ENCODE measurements at places on chromosomes 1 and 21.
A peak's percentile ranks its signal among the peaks of the same experiment; 100 is the strongest.

DNA sequence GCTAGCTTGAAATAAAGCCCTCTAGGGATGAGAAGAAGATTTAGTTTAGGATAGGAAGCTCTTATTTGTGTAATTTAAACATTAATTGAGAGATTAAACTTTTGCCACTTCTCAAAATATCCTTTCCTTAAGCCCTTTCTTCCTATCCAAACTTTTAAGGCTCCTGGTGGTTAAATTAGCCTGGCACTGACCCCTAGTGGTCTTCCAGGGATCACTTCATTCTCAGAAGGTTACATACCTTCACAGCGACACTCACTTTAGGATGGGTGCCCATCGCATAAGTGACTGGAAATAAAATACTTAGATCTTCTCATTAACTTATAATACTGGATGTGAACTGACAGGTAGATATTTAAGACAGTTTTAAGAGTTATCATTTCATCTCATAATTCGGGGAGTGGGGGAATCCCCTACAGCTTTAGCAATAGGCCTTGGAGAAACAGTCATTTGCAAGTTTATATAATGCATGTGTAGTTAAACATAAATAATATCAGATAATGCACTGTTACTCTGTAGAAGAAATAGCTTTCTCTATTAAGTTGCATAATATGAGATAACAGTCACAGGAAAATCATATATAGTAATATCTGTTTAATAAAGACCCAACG is 7.4 kb downstream of the LHX9 start:
- DNase-seq = peak; percentile 74

- DNase-seq = no peak
Measured at GRCh38 chr1:199747984-199748383, 279.5 kb upstream of the NR5A2 start.

- DNase-seq = no peak
Measured at GRCh38 chr1:244181867-244182266, 130.8 kb downstream of the ZBTB18 start.

GRCh38 chr1:89457046-89457445 is 67.6 kb upstream of the LRRC8B start:
- no peak for DNase-seq

DNA sequence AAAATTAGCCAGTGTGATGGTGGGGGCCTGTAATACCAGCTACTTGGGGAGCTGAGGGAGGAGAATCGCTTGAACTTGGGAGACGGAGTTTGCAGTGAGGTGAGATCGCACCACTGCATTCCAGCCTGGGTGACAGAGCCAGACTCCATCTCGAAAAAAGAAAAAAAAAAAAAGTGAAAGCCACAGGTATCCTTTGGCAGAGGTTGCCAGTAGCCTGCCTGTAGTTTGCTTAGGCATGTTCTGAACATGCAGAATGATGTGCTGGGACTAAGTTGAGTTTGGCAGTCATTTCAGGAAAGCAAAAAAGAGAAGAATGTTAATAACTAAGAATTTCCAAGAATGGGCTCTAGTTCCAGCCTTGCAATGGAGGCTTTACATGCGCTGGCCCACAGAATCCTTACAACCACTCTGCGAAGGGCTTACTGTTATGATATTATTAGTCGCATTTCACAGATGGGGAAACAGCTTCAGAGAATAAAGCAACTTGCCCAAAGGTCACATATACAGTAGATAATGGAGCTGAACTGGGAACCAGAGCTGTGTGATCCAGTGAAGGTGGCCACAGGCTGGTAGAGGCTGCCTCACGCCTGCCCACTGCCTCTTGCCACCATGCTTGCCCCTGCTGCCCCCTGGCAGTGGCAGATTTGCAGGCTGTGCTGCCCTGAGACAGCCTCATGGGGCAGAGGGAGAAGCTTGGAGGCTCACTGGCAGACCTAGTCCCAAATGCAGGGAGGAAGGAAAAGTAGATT is 66.5 kb upstream of the LYST start:
- no peak for DNase-seq

GRCh38 chr1:226541231-226541630 is 7.3 kb upstream of the STUM start:
- DNase-seq = no peak

- no peak for DNase-seq
Measured at GRCh38 chr1:95321531-95321930, 87.5 kb downstream of the RWDD3 start.

GRCh38 chr1:212040629-212041412 is 5.3 kb downstream of the DTL start:
- DNase-seq = no peak

GRCh38 chr1:84693005-84693404 is 2.7 kb upstream of the SSX2IP start:
- DNase-seq = peak; percentile 66

DNA sequence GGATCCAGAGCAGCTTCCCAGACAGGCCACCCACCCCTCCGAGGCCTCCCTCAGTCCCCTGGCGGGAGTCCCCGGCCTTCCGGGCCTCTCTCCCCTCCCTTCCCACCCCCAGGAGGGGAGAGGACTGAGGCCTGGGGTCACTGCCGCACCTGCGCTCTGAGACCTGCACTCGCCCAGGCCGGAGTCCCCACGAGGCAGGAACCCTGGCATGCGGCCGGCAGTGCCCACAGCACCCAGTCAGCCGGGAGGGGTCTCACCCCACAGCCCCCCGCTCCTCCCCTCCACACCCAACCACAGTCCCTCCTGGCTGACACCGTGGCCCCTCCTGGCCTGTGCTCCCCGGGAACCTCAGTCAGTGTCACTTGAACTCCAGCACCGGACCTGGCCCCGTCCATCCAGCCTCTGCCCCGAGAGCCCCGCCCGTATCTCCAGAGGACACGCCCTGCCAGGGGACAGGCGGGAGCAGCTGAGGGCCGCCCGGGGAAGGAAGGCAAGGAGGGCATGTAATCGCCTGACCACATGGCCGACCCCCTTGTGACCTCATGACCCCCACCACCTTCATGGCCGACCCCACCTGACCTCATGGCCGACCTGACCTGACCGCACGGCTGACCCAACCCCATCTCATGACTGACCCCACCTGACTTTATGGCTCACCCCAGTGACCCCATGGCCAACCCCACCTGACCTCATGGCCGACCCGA is 28.7 kb upstream of the TTLL10 start:
- DNase-seq = no peak

- DNase-seq = no peak
Measured at GRCh38 chr1:116409751-116410191, 36.7 kb downstream of the ATP1A1 start.

DNA sequence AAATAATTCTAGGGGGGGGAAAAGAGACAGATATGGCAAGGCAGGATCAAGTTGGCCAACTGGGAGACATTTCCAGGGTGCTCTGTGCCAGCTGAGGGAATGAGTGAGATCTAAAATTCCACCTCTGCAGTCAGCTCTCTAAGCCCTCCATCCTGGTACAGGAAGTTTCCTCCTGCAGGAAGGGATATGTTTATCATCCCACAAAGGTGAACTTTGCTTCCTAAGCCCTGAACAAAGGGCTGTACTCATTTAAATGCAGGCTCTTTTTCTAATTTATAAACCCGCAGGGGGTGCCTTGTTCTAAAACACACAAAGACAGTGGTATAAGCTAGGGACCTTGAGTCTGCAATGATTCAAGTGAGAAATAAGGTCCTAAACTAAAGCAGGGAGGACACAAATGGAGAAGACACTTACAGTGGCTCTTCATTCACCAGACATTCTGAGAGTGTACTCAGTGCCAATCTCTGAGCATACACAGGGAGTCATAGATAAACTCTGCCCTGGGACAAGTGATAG is 3.6 kb upstream of the TNFSF4 start:
- no peak for DNase-seq

DNA sequence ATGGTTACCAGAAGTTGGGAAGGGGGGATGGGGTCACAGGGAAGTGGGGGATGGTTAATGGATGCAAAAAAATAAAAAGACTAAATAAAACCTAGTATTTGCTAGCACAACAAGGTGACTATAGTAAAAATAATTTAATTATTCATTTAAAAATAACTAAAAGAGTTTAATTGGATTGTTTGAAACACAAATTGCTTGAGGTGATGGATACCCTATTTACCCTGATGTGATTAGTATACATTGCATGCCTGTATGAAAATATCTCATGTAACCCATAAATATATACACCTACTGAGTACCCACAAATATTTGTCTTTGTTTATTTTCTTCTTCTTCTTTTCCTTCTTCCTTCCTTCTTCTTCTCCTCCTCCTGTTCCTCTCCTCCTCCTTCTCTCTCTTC is 57.8 kb upstream of the MACF1 start:
- no peak for DNase-seq

DNA sequence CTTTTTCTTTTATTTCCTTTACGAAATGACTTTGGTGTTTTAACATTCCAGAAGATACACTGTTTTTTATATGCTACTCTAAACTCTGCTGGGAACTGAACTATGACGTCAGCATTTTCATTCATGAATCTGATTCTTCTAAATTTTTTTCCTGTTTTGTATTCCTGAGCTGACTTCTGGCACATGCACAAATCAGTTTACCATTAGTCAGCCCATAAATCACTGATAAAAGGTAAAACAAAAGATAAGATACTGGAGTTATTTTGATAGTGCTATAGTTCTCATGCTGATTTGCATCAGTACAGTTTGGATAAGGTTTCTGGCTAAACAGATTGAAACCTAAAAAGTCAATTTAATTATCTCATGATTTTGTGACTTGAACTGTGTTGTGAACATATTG is 10.4 kb downstream of the CAMTA1 start:
- DNase-seq = no peak

- DNase-seq = peak; percentile 39
Measured at GRCh38 chr1:209769971-209770370, 14.1 kb downstream of the TRAF3IP3 start.

DNA sequence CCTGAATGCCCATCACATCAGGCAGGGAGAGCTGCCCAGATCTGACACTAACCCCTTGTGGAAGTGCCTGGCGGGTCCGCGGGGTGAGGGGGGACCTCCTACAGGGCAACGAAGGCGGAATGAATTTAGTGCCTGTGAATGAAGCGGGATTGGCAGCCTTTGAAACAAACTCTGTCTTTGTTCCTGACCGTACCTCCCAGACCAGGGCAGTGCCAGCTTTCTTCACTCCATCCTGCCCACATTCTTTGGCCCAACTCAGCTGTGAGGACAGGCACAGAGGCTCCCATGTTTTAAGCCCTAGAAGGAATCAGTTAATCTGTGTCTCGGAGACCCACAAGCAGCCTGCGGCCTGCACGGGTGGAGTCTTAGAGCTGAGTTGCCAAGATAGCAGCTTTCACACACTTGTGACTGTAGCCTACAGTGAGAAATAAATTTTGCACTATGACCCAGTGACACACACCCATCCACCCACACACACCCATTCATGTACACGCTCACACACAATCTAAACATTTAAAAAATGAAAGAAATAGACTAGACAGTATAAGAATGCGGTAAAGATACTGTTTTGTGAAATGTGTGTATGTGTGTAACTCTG is 60.1 kb upstream of the USP24 start:
- DNase-seq = peak; percentile 89

DNA sequence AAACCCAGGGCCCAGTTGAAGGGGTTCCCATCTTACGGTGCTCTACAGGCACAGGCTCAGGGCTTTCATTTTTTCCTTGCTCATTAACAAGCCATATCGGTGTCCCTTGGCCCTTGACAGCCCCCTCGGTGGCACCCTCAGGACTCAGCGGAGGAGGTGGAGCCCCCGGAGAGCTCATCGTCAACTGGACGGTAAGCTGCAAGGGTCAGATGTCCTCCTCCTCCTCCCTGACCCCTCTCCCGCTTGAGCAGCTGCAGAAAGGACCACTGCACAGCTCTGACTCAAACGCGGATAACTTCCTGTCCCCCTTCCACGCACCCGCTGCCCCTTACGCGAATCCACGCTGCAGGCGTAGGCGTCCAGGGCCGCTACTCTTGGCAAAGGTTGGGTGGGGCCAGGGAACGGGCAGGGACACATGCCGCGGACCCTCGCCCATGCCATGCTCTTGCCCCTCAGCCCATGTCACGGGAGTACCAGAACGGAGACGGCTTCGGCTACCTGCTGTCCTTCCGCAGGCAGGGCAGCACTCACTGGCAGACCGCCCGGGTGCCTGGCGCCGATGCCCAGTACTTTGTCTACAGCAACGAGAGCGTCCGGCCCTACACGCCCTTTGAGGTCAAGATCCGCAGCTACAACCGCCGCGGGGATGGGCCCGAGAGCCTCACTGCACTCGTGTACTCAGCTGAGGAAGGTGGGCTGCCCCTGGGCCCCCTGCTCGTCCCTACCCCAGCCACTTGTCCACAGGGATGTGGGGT is 14.7 kb downstream of the TMEM81 start:
- no peak for DNase-seq

- no peak for DNase-seq
Measured at GRCh38 chr1:232344791-232345399, 285.0 kb downstream of the SIPA1L2 start.

GRCh38 chr1:245657371-245657770 is 502.6 kb downstream of the KIF26B start:
- DNase-seq = no peak

- DNase-seq = peak; percentile 47
Measured at GRCh38 chr1:54287176-54287650, 87.2 kb downstream of the MRPL37 start.

GRCh38 chr1:147534386-147534785 is 6.9 kb upstream of the BCL9 start:
- DNase-seq = no peak

DNA sequence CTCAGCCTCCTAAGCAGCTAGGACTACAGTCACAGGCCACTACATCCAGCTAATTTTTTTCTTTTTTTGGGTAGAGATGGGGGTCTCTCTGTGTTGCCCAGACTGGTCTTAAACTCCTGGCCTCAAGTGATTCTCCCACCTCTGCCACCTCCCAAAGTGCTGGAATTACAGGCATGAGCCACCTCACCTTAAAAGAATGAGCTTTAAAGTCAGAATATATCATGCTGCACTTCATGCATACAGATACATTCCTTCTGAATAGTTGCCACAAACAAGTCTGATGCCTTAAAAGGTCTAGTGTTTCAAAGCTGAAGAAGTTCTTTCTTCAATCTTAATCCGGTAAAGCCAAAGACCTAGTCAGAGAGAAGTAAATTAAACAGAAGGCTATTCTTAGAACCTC is 23.8 kb upstream of the CPLANE2 start:
- no peak for DNase-seq

DNA sequence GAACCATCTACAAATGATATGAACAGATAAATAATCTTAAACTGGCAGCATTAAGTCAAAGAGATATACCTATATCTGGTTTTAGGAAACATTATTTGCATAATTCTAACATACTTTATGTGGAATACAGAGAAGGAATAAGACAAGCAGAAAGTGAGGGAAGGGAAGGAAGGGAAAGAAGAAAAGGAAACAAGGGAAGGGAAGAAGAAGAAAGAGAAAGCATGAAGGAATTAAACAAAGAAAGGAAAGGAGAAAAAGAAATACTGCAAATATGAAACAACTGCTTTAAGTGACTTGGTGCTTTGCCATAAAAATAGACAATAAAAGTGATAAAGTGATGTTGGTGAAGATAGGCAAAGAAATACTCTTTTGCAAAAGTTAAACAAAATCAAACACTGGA is 20.1 kb downstream of the SCMH1 start:
- DNase-seq = no peak

DNA sequence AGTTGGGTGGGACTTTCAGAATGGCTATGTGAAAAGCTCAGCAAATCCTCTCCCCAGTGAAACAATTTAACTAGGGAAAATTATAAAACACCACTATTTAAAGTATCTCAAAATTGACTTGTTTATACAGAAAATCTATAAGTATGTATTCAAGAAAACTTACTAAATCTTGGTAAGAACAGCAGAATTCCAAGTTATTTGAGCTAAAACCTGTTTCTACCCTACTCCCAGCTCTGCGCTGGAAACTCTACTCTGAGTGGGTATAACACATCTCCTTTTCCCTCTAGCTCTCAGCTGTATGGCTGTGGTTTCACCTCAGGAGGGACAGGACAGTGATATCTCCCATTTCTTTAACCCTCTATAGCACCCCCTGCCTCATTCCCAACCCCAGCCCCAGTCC is 295.2 kb upstream of the POGK start:
- no peak for DNase-seq

Measured in erythroblast (primary cell).